Uterus (tissue), 4 donors: ENCODE measurements at places on chromosomes 3 and 15. TPM values are rescaled to one million over a fixed set of nuclear protein-coding genes. Genes with fewer than 3 reads are reported as not detected.

DNA sequence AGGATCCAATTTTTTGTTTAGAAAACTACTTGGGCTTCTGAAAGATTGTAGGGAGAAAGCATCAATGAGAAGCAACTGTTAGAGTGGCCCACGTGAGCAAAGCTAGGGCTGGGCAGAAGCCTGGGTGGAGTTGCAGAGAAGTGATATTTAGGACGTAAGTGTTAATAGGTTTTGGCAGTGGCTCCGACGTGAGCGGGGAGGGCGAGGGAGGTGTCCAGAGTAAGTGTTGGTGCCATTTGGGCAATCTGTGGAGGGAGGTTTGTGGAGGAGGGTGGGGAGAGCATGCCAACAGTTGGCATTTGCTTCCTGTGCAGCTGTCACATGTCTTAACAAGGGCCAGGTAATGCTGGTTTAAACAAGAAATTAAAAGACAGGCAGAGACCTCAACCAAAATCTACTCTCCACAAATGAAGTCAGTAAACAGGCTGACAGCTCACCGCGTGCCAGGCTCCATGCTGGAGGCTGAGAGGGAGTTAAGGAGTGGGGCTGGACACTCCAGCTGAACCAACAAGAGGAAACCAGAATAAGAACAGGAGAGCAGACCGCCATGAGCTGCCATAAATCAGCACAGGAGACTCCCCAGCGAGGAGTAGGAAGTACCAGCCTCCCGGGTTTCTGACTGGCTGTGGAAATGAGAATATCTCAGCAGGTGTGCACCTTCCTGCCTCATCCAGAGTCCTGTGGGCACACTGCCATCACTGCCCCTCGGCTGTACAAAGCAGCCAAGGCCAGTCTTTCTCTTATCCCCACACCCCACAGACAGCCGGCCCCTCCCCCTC is 232.6 kb downstream of the ABHD5 start:
- H3K27me3 ChIP-seq, result no peaks in the 10 kb centered on the region
- H3K4me3 ChIP-seq, result no peak overlapping the region
- no peaks in the 10 kb centered on the region for H3K4me1 ChIP-seq
- DNase-seq, result no peak
- H3K36me3 ChIP-seq, result no peaks in the 10 kb centered on the region

GRCh38 chr3:13150624-13151023 is 77.4 kb upstream of the IQSEC1 start:
- no peak for DNase-seq
- H3K27ac ChIP-seq, result no peak overlapping the region

The ARIH1 gene
- total RNA-seq, result 28.2 TPM

DNA sequence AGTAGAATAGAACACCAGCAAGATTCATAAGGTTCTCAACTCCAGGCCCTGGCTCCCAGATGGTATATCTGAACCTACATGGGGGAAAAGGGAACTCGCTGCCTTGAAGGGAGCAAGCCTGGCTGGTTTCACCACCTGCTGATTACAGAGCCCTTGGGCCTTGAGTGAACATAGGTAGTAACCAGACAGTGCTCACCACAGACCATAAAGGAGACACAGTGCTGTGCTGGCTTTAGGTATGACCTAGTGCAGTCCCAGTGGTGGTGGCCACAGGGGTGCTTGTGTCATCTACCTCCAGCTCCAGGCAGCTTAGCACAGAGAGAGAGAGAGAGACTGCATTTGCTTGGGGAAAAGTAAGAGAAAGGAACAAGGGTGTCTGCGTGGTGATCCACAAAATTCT is 409.8 kb downstream of the FGF12 start:
- no peaks in the 10 kb centered on the region for H3K36me3 ChIP-seq
- H3K27ac ChIP-seq, result no peak overlapping the region
- no peaks in the 10 kb centered on the region for H3K27me3 ChIP-seq
- no peak for DNase-seq
- H3K4me3 ChIP-seq, result no peak overlapping the region
- H3K4me1 ChIP-seq, result no peaks in the 10 kb centered on the region

GRCh38 chr3:9352917-9353752 is 9.7 kb upstream of the THUMPD3 start:
- no peaks in the 10 kb centered on the region for H3K27me3 ChIP-seq
- no peak overlapping the region for H3K27ac ChIP-seq
- H3K4me3 ChIP-seq, result no peak overlapping the region
- DNase-seq, result peak; percentile 72
- no peaks in the 10 kb centered on the region for H3K36me3 ChIP-seq

DNA sequence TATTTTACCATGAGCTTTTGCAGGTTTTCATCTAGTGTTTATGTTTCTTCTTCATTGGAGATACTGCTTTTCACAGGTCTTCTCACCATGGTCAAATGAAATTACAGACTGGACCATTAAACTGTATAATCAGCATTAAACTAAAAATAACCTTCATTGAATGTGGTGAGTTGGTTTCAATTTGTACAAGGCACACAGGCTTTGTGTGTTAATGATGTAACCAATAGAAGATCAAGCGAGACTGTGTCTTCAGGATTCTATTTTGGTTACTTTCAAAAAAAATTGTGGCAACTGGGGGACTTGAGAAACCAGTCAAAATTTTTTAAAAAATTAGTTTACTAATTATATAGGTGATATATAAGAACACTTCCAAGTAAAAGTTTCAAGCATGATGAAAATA is 54.3 kb upstream of the GCSAM start:
- H3K27ac ChIP-seq, result no peak overlapping the region
- H3K36me3 ChIP-seq, result no peaks in the 10 kb centered on the region
- H3K4me1 ChIP-seq, result no peaks in the 10 kb centered on the region
- DNase-seq, result no peak
- no peak overlapping the region for H3K4me3 ChIP-seq

- peak overlapping the region; percentile 95 for H3K4me3 ChIP-seq
- DNase-seq, result no peak
- H3K27ac ChIP-seq, result peak overlapping the region; percentile 100
- no peaks in the 10 kb centered on the region for H3K27me3 ChIP-seq
- H3K4me1 ChIP-seq, result peaks cover 6% of the 10 kb centered on the region
These were observed 2.1 kb upstream of the FAM131A start for GRCh38 chr3:184335291-184335660.

- no peaks in the 10 kb centered on the region for H3K4me1 ChIP-seq
- no peaks in the 10 kb centered on the region for H3K27me3 ChIP-seq
- no peaks in the 10 kb centered on the region for H3K36me3 ChIP-seq
- no peak overlapping the region for H3K4me3 ChIP-seq
These were observed 141.5 kb downstream of the LIPC start for GRCh38 chr15:58573270-58573669.

DNA sequence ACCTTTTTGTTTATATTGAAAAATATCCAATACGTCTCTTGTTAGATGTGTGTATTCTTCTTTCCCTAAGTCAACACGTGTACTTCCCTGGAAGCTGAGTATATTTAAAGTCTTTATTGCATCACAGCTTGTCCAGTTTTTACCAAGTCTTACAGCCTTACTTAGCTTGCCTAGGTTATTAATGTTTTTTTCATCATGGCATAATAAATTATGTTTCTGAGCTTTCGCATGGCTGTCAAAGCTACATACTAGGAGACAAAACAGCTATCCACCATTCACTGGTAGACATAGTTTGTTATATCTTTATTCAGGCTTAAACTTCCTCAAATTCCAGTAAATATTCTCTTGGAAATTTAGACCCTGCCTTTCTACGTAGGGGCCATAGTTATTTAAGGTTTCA is 224.2 kb downstream of the BCHE start:
- H3K27ac ChIP-seq, result no peak overlapping the region
- H3K4me1 ChIP-seq, result no peaks in the 10 kb centered on the region
- H3K36me3 ChIP-seq, result no peaks in the 10 kb centered on the region
- no peaks in the 10 kb centered on the region for H3K27me3 ChIP-seq

- no peak for DNase-seq
- no peaks in the 10 kb centered on the region for H3K36me3 ChIP-seq
These were observed 420 bp downstream of the SLC27A2 start for GRCh38 chr15:50182219-50183013.

DNA sequence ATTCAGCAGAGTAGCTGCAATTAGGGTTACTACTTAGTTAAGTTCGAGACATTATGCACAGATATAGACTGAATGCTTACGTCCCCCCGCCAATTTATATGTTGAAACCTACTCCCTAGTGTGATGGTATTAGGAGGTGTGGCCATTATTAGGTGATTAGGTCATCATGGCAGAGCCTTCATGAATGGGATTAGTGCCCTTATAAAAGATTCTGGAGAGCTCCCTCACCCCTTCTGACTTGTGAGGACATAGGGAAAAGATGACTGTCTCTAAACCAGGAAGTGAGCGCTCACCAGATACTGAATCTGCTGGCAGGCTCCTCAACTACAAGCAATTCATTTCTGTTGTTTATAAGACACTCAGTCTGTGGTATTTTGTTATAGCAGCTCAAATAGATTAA is 25.6 kb upstream of the TEX9 start:
- H3K4me1 ChIP-seq, result no peaks in the 10 kb centered on the region
- no peak for DNase-seq
- H3K27me3 ChIP-seq, result no peaks in the 10 kb centered on the region
- H3K27ac ChIP-seq, result no peak overlapping the region
- no peaks in the 10 kb centered on the region for H3K36me3 ChIP-seq

The C2CD4B gene
- total RNA-seq, result not detected

DNA sequence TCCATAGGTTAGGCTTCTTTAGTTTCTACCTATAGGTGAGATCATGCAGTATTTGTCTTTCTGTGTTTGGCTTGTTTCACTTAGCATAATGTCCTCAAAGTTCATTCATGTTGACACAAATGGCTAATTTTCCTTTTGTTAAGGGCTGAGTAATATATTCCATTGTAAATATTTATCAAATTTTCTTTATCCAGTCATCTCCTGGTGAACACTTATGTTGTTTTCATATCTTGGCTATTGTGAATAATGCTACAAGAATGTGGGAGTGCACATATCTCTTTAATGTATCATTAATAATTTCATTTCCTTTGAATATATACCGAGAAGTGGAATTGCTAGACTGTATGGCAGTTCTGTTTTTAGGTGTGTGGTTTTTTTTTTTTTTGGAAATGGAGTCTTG is 250.9 kb upstream of the SEMA6D start:
- DNase-seq, result no peak
- H3K27ac ChIP-seq, result no peak overlapping the region
- no peaks in the 10 kb centered on the region for H3K36me3 ChIP-seq
- H3K27me3 ChIP-seq, result no peaks in the 10 kb centered on the region
- no peak overlapping the region for H3K4me3 ChIP-seq

- DNase-seq, result no peak
- H3K4me3 ChIP-seq, result no peak overlapping the region
- H3K36me3 ChIP-seq, result no peaks in the 10 kb centered on the region
These were observed 57.4 kb upstream of the TRAK1 start for GRCh38 chr3:42033741-42034140.

DNA sequence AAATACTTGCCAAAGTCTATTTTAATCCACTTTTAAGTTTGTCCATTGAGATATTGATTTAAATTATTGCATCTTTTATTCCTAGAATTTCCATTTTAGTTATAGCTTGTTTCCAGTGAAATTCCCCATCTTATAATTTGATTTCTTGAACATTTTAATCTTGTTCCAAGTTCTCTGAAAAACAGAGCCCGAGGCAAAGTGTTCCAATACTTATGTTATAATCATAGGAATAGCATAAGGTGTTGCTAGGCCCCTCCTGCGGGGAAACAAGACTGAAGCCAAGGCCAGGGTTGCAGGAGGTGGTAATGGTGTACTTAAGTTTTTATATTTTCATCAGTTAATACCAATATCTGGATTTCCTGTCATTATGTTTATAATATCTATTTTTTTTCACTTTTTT is 226.6 kb downstream of the ADAMTSL3 start:
- H3K27me3 ChIP-seq, result no peaks in the 10 kb centered on the region
- no peaks in the 10 kb centered on the region for H3K4me1 ChIP-seq
- DNase-seq, result no peak
- no peak overlapping the region for H3K27ac ChIP-seq

- no peak overlapping the region for H3K4me3 ChIP-seq
- no peak overlapping the region for H3K27ac ChIP-seq
- H3K36me3 ChIP-seq, result no peaks in the 10 kb centered on the region
- no peak for DNase-seq
- no peaks in the 10 kb centered on the region for H3K4me1 ChIP-seq
These were observed 708.9 kb downstream of the NTRK3 start for GRCh38 chr15:87547470-87548181.

GRCh38 chr3:193869221-193870201 is 266.4 kb upstream of the HES1 start:
- H3K27me3 ChIP-seq, result no peaks in the 10 kb centered on the region
- H3K4me1 ChIP-seq, result no peaks in the 10 kb centered on the region
- H3K27ac ChIP-seq, result no peak overlapping the region
- no peak overlapping the region for H3K4me3 ChIP-seq
- DNase-seq, result no peak

GRCh38 chr3:183252973-183253527 is at the start of gene B3GNT5:
B3GNT5 (plus strand) TSS chr3:183253253; CDS start chr3:183269799, 16,546 bp downstream.
- peak within 1 kb of the TSS; percentile 98 for H3K4me3 ChIP-seq
- peak; percentile 30 for DNase-seq
- H3K36me3 ChIP-seq, result no peaks in the 10 kb centered on the region
- no peaks in the 10 kb centered on the region for H3K4me1 ChIP-seq
- peak within 1 kb of the TSS; percentile 97 for H3K27ac ChIP-seq

The MIX23 gene
- total RNA-seq, result 14.1 TPM

The NR1I2 gene
- total RNA-seq, result 0.21 TPM

The MED12L gene
- 0.51 TPM for total RNA-seq

GRCh38 chr3:113514265-113514769 is 639 bp downstream of the SPICE1 start:
- peak overlapping the region; percentile 96 for H3K4me3 ChIP-seq
- peak overlapping the region; percentile 85 for H3K27ac ChIP-seq
- H3K36me3 ChIP-seq, result no peaks in the 10 kb centered on the region
- no peak for DNase-seq
- H3K27me3 ChIP-seq, result no peaks in the 10 kb centered on the region

DNA sequence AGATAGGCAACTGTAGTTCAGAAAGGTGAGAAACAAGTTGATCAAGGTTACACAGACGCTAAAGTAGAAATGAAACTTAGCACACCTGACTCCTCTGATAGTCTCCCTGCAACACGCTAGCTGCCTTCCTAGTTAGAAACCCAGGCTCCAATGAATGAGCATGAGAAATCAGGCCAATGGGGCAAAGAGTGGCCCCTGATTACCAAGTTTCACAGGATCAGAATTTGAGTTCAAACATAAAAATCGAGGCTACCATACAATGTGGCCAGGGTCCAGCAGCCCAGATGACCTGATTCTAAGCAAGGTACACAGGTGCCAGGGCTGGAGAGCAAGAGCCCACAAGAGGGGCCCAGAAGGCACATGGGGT is 7.7 kb downstream of the PLD1 start:
- H3K27me3 ChIP-seq, result no peaks in the 10 kb centered on the region
- peaks cover 5% of the 10 kb centered on the region for H3K4me1 ChIP-seq
- peak overlapping the region; percentile 71 for H3K27ac ChIP-seq
- no peak for DNase-seq
- H3K4me3 ChIP-seq, result no peak overlapping the region

The C3orf18 gene
- total RNA-seq, result 20.4 TPM

The TPRG1 gene
- 29.4 TPM for total RNA-seq

The PLSCR5 gene
- total RNA-seq, result not detected

The PSTPIP1 gene
- total RNA-seq, result 1.3 TPM

GRCh38 chr15:76962337-76963013 is 30.9 kb downstream of the RCN2 start:
- H3K4me3 ChIP-seq, result no peak overlapping the region
- no peaks in the 10 kb centered on the region for H3K4me1 ChIP-seq
- DNase-seq, result no peak
- H3K36me3 ChIP-seq, result no peaks in the 10 kb centered on the region
- H3K27ac ChIP-seq, result no peak overlapping the region
